ENCODE measurements at places on chromosomes 7 and 10. TPM values are rescaled to one million over a fixed set of nuclear protein-coding genes. Genes with fewer than 3 reads are reported as not detected.

- no peak for DNase-seq
These were observed 57.4 kb upstream of the HECTD2 start for GRCh38 chr10:91352760-91353159.

DNA sequence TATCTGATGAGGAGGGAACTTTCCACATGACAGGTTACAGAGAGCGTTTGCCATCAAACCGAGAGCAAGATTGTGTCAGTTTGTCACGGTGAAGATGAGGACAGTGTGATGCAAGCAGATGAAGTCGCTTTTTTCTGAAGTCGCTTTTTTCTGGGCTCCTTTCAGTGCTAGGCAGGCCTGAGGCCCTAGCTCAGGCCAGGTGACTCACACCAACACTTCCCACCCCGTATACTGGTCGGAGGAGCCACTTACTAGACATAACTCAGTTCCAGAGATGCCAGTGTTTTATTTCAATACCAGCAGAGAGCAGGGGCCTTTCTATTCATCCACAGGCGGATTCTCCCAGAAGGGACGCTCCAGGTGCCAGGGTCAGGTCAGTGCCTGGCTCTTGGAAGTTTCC is 58.9 kb downstream of the SFMBT2 start:
- no peak for DNase-seq

GRCh38 chr10:31947144-31947926 is 18.7 kb upstream of the ARHGAP12 start:
- no peak for DNase-seq

GRCh38 chr10:69446650-69447151 is 4.6 kb upstream of the TSPAN15 start:
- DNase-seq, result no peak

- DNase-seq, result peak; percentile 49
These were observed 73.5 kb downstream of the ZRANB1 start for GRCh38 chr10:125015356-125015944.

- DNase-seq, result no peak
These were observed 579.1 kb downstream of the CCSER2 start for GRCh38 chr10:84907461-84908009.

DNA sequence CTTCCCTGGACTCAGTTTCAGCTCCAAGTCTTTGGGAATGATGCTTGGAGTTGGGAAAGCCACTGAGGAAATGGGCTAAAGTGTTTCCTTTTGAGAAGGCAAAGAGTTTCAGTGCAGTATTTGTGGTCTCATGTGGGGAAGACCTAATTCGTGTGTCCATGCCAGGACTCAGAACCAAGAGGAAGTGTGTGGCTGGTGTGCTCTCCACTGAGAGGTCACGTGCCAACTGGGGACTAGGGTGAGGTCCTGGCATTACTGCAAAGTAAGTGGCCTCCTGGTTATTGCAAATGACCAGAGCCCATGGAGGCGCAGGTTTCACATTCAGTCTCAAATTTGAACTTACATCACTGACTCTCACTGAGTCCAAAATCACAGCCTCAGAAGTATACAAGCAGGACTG is 48.6 kb upstream of the ITPRID1 start:
- no peak for DNase-seq

- DNase-seq, result no peak
These were observed 81.1 kb upstream of the TMEM72 start for GRCh38 chr10:44830022-44830421.

DNA sequence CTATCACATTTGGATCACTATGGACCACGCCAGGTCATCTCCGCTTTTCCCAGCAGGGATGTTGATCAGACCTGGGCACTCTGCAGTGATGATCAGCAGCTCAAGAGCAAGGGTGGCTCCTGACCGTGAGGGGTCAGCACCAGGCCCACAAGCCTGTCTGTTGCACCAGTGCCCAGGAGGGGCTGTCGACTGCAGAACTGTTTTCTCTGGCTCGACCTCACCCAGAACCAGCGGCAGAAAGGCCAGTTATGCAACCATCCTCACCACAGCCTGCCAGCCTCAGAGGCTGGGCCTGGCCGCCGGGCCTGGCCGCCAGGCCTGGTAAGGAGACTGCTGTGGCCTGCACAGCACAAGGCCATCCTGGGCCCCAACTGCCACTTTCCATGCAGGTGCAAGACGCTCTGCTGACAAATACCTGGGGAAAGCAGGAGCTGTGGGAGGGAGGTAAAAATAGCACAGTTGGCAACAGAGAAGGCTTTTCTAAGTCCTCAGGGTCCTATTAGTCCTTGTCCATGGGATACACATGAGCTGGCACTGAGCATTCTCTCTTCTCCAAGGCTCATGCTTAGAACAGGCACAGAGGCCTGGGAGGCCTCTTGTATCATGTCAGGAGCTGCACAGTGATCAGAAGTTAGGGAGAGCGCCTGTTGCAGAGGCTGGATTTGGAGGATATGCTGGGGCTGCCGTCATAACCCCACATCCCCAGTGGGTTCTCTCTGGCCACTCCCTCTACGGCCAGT is 17.5 kb downstream of the KCNMA1 start:
- DNase-seq, result no peak

DNA sequence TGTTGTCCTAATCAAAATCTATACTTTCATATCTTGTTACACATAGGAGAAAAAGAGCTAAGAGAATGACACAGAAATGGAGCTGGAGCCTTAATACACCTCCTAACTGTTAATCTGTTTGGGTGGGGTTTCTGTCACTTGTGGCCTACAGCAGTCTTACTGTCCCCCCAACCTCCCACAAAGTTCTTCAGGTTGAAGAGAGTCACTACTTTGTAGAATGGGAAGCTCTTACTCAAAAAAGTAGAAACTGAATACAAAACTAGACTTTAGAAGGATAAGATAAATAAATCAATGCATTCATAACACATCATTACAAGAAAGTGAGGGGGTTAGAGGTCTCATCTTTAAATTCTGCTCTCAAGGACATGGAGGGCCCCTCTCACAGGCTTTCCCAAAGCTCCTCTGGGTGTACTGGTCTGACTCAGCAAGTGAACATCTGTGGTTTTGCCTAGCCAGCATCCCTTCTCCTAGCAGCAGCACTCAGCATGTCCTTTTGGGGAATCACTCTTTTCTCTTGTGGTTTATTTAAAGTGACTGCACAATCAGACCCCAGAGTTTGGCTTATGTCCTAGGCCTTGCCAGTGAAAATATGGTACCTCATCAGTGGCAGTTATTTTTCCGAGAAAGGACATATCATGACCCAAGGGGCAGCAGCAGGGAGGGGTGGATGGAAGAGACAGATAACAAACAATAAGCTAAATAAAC is 2.0 kb upstream of the BLVRA start:
- no peak for DNase-seq

GRCh38 chr7:127587663-127588018 is 570 bp upstream of the ARF5 start:
- no peak for DNase-seq

DNA sequence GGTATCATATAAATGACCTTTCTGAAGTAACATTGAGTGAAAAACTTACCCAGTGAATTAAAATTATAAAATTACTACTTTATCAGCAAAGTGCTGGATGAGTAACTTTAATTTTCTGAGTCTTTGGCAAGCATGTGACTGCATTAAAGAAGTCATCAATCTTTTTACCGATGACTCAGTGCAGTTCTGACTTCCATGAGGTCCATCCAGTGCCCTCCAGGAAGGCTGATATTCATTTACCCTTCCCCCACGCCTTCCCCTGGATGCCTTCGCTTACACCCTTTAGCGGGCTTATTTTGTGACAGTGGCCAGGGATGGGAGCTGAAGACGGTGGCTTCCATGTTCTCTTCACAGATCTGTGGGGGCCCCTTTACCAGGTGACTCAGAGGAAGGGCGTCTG is 572.9 kb upstream of the PFKP start:
- no peak for DNase-seq

DNA sequence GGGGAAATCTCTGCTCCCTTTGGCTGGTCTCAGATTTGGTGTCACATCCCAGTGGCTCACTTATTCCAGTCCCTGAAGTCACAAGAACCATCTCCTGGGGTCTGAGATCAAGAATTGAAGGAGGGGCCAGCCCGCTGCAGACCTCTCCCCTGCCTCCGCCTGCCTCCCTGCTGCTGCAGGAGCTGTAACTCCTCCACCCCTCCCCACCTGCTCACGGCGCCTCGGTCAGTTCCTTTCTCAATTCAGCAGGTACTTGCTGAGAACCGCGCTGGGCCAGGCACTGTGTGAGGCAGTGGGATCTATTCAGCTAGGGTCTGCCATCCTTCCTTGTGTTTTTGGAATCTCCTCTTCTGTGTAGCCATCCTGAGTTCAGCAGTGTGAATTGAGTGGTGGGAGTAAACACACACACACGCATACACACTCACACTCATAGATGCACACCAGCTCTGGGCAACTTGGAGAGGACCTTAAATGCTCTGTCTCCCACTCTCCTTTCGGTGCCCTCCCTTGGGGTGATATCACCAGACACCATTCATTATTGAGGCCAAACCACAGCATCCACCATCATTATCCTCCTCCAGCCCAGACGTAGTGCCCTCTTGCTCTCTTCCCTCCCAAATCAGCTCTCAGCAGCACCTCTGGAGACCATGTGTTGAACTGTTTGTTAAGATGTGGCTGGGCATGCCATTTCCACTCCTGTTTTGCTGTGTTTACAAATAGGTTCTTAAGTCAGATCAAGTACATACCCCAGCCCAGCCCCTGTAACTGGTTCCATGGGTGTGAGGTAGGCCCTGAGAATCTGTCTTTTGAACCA is 22.0 kb upstream of the ANKRD2 start:
- DNase-seq, result no peak

- peak; percentile 21 for DNase-seq
These were observed 48.9 kb downstream of the DLG5 start for GRCh38 chr10:77877441-77878344.

GRCh38 chr10:44723619-44724325 is 187.4 kb upstream of the TMEM72 start:
- DNase-seq, result no peak

GRCh38 chr10:27413831-27414348 is 90.2 kb upstream of the RAB18 start:
- DNase-seq, result no peak

- no peak for DNase-seq
These were observed 65.9 kb upstream of the SYPL1 start for GRCh38 chr7:106177738-106178592.

DNA sequence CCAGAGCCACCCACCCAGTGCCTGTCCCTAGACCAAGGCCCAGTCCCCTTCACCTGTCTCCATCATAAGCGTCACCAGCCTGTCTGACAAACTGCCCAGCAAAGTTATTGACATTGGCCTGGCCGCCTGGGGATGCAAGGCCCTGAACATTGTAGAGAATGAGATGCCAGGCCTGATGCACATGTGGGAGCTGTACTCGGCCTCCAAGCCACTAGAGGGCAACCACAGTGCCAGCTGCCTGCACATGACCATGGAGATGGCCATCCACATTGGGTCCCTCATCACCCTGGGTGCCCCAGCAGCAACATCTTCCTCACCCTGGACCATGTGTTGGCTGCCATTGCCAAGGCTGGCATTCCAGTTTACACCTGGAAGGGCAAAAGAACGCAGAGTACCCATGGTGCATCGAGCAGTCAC is 63.7 kb upstream of the ANTXRL start:
- DNase-seq, result no peak

DNA sequence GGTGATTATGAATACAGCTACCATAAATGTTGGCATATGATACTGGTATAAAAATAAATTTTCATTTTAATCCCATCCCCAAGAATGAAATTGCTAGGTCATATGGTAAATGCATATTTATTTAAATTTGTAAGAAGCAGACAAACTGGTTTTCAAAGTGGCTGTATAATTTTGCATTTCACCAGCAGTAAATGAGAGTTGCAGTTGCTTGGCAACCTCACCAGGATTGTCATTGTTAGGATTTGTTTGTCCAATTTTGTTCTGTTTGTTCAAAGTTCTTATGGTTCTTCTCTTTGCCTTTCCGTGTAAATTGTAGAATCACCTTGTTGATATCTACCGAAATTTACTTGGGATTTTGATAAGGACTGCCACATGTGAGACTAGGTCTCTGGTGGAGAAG is 237.4 kb downstream of the OTUD1 start:
- no peak for DNase-seq

GRCh38 chr10:110827410-110827809 is 44.3 kb upstream of the PDCD4 start:
- DNase-seq, result no peak

Gene ANXA8
- 1.2 TPM for total RNA-seq

Gene TDRD1
- total RNA-seq, result 0.40 TPM

Gene TMED4
- 76.0 TPM for total RNA-seq

Gene CCT6A
- total RNA-seq, result 105 TPM

Gene SEMA3E
- total RNA-seq, result not detected

Gene TMEM229A
- total RNA-seq, result not detected

Gene NODAL
- total RNA-seq, result 0.25 TPM

Gene ACTL6B
- total RNA-seq, result not detected

Gene NOLC1
- 57.0 TPM for total RNA-seq

Gene COBL
- total RNA-seq, result not detected

Gene GALNT17
- not detected for total RNA-seq
